Fibroblast of skin of right quadriceps (primary cell): ENCODE measurements at places on chromosomes 7 and 10.

GRCh38 chr7:140672382-140673062, at the start of gene ADCK2:
Gene ADCK2, plus strand, starts transcription at chr7:140672945. Its CDS starts 386 bp downstream, at chr7:140673331.
- DNase-seq: no peak

DNA sequence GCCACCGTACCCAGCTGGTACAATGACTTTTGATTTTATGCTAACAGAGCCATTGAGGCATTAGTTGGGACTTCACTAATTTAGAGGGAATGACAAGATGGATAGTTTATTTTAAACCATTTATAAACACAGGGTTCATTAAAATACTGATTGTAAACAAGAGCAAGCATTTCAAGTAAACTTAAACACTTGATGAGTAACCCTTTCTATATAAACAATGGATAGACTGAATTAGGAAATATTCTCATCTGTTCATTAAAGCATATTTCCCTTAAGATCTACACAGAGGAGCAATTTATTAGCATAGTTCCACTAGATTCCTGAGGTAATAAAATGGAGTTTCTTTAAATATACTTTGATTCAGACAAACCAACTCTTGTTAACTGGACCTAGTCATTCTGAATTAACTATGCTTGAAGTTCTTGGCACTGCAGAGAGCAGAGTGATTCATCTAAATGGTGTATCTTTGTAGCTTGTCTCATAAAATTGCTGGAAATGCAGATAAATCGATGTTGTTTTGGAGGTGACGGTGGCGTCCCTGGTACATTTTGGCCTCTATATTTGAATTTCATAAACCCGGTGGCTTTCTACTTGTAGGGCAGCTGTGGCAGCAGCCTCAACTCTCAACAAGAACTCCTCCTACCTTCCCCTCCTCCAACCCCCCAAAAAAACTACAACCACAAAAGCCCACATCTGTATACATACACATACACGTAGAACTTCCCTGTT, 15.4 kb upstream of the VDAC2 start:
- DNase-seq: peak; percentile 69

- peak; percentile 84 for DNase-seq
Observed at GRCh38 chr10:89032141-89032891, 41.7 kb downstream of the FAS start.

GRCh38 chr10:82866424-82867020, 991.5 kb downstream of the NRG3 start:
- peak; percentile 78 for DNase-seq

DNA sequence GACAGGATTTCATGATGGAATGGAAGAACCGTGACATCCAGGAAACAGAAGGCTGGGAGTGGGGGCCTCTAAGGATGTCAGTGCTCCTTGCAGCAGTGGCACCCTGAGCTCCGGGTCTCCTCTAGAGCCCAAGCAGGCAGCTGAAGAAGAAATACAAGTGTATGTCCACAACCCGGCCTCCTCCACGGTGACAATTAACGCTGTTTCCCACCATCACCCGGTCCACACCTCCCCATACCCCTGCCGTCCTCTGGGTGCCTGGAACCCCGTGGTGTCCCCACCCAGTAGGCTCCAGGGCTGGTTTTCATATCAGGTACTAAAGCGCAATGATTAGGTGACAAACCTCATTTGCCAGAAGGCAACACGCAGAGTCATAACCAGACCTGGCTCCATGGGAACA, 30.3 kb downstream of the GRID1 start:
- no peak for DNase-seq

DNA sequence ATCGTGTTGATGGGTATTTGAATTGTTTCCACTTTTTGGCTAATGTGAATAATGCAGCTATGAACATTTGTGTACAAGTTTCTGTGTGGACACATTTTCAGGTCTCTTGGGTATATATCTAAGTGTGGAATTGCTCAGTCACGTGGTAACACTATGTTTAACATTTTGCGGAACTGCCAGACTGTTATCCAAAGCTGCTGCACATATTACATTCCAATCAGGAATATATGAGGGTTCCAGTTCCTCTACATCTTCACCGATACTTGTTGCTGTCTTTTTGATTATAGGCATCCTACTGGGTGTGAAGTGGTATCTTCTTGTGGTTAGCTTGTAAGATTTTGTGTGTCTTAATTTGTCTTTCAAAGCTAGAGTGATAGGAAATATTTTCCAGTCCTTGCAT, 6.8 kb downstream of the PTPN12 start:
- DNase-seq: no peak

GRCh38 chr10:48389272-48389671, 82.8 kb downstream of the MAPK8 start:
- no peak for DNase-seq
